Activated T-cell treated with anti-CD3 and anti-CD28 coated beads for 24 hours (primary cell): ENCODE measurements at places on chromosomes 13 and 19.

DNA sequence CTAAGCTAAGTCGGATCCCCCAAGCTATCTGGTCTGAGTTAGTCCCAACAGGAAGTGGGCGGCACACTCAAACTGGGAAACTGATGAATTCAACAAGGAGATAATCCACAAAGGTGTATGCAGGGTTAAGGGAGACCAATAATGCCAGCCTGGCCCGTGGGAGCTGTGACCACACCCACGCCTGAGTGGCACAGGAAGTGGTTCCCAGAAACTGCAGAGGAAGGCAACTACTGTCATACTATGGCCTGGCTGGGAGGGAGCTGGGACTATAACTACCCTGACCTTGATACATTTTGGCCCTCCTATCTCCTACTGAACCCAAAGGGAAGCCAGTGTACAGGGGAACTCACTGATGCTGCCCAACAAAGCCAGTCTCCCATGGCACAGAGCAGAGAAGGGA, 85.5 kb upstream of the TDRD3 start:
- DNase-seq, result no peak

- no peak for DNase-seq
These were observed 1.1 kb downstream of the ARHGAP35 start for GRCh38 chr19:46861691-46862502.

DNA sequence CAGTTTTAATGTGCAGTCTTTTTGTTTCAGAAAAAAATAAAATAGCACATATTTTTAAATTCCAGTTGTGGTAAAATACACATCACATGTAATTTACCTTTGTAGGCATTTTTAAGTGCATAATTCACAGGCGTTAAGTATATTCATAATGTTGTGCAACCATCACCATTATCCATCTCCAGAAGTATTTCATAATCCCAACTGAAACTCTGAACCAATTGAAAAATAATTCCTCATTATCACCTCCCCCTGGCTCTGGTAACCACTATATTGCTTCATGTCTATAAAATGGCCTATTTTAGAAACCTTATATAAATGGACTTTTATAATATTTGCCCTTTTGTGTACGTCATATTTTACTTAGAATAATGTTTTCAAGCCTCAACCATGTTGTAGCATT, 756.5 kb upstream of the KLHL1 start:
- no peak for DNase-seq

DNA sequence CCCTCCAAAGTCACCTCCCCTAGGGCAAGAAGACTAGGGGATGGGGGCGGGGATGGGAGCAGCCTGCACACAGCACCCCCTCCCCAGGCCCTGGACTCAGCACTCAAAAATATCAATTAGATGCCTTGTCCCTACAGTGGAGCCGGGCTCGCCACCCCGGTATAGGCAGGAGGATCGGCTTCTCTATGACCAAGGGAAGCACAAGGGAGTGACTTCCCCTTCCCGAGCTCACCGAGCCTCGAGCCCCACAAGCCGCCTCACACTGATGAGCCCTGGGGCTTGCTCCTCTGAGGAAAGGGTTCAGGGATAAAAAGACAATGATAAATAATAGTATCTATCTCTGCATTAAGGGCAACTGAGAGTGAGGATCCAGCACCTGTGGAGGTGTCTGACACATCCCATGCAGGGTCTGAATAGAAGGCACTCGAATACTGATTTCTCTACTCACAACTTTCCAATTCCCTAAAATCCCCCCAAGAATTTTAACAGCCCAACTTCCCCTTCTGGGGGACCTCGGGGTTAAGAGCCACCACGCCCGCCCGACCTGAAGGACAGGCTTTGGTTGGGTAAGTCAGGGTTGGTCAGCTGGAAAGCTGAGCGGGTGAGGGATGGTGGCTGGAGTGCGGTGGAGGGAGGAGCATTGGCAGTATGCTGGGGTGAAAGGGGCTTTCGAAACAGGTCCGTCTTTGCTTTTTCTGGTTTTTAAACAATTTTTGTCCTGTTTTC, 51.3 kb downstream of the STK24 start:
- no peak for DNase-seq
